ENCODE measurements at places on chromosomes 3 and 15.
A peak's percentile ranks its signal among the peaks of the same experiment; 100 is the strongest.

- DNase-seq: no peak
These were observed 123.2 kb downstream of the DNAJB8 start for GRCh38 chr3:128343287-128344051.

GRCh38 chr15:101615414-101615985 is 36.7 kb downstream of the TM2D3 start:
- no peak for DNase-seq

- no peak for DNase-seq
These were observed 162.4 kb upstream of the LRRN1 start for GRCh38 chr3:3636815-3637214.

- DNase-seq: no peak
These were observed 92.8 kb upstream of the BCL6 start for GRCh38 chr3:187838016-187838540.

DNA sequence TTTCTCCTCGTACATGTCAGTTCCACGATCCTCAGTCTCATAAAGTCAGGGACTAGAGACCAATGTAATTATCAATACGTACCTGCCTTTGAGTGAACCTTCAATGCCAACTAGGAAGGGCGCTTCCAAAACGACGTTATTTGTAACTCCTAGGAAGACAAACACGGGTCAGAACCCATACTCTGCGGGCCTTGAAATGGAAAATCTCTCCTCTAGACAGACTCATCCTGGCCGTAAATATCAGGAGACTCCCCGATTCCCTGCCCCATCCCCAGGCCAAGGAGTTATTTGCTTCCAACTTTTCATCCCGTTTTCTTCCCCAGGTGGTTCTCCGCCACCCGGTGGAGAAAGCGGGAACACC is 578 bp downstream of the OIP5 start:
- peak; percentile 9 for DNase-seq

DNA sequence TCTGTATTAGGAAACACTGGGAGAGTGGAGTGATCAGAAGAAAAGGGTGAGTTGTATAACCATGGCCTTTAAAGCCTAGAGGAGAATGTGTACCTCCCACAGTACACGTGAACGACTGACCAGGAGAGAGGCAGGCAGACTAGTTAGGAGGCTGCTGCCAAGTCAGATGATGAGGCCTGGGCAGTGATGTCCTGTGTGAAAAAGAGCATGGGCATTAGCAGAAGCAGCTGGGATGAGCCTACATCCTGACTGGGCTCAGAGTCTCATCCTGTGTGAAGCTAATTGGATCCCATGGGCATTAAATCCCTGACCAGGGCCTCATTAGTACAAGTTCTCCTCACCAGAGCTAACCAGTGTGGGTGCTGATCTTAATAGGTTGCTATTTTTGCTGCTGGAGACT is 89.1 kb upstream of the SLC2A2 start:
- DNase-seq: peak; percentile 71

DNA sequence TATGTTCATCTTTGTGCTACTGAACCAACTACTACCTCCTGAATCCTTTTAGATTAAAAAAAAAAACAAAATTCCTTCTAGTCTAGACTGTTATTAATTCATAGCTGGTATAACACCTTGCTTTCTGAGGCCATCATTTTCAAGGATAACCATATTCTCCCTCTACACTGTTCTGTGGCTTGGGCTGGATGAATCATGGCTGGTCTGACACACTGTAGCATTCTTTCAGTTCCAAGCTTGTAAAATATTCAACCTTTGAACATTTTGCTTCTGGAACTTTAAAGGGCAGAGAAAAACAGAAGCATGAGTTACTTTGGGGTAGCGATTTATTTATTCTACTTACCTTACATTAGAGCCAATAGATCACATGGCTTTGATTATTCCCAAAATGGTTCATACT is 7.6 kb downstream of the HSPBAP1 start:
- peak; percentile 22 for DNase-seq

DNA sequence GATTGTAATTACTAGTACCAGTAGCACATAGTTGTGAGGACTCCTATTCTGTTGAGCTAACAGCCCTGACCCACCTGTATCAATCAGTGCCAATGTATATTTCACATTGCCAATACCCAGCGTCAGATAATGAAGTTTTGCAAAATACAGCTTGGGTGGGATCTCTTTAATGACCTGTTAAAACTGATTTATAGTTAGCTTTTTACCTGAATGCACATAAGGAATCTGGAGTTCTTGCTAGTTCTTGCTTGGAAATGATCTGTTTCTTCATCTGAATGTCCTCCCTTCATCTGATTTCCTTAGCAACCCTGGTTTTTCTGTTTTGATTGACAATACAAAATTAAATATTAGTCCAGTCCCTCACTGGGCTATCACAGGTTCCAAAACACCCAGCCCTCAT is 62.8 kb downstream of the LIPC start:
- no peak for DNase-seq

DNA sequence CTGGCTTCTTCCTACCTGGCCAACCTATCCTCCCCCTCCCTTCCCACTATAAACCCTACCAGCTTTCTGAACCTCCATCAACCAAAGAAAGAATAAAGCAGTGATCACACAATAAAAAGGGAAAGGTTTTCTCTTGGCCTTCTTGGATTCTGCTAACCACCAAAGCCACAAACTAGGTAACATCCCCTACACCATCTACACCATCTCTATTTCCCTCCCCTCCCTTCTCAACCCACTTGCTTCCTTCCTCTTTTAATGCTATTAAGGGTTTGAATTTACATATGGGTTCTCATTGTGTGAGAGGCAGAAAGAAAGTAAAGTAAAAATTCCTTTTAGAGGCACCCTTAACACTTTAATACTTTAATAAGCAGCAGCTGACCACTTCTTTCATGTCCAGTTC is 25.8 kb upstream of the RSL24D1 start:
- no peak for DNase-seq

GRCh38 chr3:94232921-94233320 is 170.1 kb downstream of the NSUN3 start:
- DNase-seq: no peak

DNA sequence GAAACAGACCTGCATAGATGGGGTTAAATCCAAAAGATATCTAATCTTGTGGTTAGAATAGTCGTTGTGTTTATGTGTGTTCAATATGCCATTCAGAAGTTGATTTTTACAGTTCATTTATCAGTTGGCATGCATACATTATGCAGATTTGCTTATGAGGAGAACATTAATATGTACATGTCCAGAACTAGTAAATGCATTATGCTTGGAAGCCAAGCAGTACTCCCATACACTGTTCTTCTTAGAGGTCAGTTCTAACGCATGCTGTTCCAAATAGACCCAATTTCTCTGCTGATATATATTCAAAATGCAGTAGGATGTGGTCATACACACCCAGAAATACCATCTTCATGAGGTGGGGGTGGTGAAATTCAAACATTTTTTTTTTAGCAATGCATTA is 956 bp downstream of the FGF12 start:
- no peak for DNase-seq

- DNase-seq: peak; percentile 66
These were observed 271.4 kb upstream of the RARB start for GRCh38 chr3:25156626-25157025.

DNA sequence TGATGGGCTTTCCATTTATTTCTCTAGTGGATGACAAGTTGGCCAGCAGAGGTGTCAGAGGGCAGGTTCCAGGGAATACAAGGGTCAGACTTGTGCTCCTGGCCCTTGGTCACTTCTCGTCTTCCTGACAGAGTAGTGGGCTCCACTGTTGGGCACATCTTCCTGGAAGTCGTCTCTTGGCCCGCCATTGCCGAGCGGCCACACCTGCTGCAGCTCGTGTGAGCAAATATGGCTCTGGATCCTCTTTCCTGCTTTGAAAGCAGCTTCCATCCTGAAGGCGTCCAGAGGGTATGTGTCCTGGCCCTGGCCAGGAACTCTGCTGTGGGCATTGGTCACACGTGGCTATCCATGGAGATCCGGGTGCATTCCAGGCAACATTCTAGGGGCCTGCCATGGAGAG is 100.2 kb downstream of the SNRPN start:
- no peak for DNase-seq

GRCh38 chr3:112817797-112818196 is 28.9 kb downstream of the CD200R1L start:
- DNase-seq: no peak

- DNase-seq: peak; percentile 95
These were observed 23.5 kb upstream of the LRRFIP2 start for GRCh38 chr3:37197810-37198371.

GRCh38 chr3:167521006-167521355 is 47.1 kb upstream of the SERPINI2 start:
- DNase-seq: no peak

DNA sequence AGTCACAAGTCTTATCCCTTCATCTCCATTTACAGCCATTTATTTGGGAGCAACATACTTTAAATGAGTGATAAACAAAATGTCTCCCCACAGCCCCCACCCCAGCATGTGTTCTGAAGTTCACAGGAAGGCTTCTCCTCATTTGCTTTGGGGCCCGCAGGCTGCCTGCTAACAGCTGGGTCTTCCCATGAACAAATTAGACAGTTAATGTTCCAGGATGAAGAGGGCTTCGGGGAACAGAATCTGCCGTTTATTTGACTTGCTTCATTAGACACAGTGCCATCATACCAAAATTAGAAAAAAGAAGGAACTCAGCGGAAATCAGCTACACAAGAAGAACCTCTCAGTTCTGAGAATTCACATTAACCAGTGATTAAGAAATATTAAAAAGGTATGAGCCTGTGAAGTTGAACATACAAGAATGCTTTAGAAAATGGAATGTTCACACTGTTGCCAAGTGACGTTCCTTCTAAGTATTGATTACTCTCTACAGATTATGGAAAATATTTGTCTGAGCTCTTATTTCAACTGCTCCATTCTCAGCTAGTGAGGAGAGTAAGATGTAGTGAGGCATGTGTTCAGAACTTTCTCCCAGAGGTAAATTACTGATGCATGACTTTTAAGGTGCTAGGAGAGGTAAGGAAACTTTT is 107.5 kb upstream of the THBS1 start:
- no peak for DNase-seq

DNA sequence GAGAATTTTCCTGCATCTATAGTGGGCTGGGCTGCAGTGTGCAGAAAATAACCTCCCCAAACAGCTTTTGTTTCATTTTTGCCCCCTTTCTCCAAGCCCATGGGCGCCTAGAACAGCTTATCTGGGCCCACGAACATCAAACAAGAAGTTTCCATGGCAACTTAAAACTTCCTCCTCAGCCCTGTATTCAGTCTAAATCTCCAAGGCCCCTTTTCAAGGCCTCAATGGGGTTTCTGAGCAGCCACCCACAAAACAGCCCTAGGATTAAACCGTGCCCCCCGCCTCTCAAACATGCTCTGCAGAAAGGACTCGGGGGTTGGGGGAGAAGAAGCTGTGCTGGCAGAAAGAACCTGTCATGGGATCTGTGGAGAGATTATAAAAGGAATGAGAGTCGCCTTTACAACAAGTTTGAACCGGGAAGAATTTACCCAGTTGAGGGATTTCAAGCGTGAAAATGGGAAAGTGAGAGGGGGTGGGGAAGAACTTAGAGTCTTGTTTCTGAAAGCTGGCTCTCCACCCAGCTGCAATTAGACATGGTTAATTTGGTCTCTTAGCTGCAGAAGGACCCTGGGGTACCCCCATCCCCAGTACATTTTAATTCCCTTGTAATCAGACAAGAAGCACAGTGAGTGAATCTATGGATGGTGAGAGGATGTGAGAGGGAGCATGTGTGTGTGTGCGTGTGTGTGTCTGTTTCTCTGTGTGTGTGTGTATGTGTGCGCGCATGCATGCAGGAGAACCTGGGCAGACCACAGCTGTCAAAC is 4.3 kb upstream of the FAM107A start:
- DNase-seq: no peak

DNA sequence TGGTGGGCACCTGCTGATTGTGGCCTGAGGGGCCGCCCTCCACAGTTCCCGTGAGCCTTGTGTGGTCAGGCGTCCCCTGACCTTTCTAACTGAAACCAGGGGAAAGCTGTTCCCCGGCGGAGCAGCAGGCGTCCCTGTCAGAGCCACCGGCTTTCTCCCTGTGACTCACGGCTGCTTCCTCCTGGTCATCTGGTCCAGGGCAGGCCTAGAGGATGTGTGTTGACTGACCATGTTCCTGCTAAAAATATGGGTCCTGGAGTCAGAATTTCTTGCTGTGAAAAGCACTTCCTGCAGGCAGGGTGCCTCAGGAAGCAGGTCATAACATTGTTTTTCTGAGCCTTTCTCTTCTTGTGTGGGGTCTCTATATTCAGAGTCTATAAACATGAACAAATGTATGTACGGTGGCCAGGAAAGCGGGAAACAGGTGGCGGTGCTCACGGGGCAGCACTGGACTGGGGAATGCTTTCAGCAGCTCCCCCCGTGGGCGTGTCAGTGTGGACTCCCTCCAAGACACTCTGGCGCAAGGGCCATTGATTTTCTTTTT is 38.4 kb upstream of the CGNL1 start:
- DNase-seq: no peak

DNA sequence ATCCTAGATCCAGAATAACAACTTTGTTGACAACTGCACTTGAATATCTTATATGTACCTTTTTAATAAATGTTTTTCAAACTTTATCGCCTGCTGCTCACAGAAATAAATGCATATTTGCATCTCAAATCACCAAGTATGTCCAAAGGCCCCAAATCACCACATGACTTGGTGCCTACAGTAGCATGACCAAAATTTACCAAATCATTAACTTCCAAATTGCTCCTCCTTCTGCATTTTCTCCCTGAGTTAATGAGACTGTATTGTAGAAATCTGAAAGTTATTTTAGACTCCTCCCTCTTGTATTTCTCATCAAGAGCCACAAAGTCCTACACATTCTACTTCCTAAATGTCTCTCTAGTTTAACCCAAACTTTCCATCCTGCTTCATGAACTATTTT is 635.5 kb upstream of the NAALADL2 start:
- DNase-seq: no peak

DNA sequence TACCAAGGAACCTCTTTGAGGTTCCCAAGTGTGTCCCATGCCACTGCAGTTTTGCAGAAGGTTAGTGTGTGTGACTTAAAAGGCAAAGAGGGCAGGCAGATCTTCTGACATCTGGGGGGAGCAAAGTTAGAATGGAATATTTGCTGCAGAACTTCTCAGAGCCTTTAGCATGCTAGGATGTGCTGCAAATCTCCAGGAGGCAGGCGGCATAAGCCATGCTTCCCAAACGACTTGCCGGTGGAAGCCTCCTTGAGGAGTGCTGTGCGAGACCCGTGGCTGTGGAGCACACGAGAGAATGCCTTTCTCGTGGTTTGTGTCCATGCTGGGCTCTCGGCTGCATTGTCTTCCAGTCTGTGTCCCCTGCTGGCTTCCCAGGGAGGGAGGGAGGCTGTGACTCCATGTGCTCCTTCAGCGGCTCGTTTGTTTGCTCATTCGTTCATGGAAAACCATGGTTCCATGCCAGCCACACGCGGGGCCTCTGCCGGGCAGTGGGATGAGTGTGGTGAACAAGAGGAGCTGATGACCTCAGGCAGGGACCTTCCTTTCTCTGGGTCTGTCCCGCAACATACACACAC is 13.8 kb downstream of the HDAC11 start:
- no peak for DNase-seq

DNA sequence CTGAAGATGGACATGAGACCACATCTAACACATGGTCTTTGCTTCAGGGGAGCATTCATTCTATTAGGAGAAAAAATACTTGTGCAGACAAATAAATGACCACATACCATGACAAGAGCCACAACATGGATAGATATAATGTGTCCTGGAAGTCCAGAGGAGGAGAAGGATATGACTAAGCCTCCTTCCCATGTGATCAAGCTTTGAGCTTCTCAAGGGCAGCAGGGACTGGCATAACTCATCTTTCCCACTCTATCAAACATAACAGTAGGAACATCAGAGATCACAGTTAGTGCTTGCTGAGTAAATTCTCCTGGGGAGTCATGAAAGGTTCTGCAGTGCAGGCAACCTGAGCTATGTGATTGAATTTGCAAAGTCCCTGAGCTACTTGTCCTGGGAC is 86.0 kb upstream of the LPP start:
- DNase-seq: peak; percentile 56

- no peak for DNase-seq
These were observed 67.4 kb downstream of the XXYLT1 start for GRCh38 chr3:195203606-195204005.

All from GM04503 (cell line).